ENCODE measurements at places on chromosomes 6 and 20.

- DNase-seq = no peak
Observed at GRCh38 chr6:8674126-8674525, 238.8 kb upstream of the SLC35B3 start.

DNA sequence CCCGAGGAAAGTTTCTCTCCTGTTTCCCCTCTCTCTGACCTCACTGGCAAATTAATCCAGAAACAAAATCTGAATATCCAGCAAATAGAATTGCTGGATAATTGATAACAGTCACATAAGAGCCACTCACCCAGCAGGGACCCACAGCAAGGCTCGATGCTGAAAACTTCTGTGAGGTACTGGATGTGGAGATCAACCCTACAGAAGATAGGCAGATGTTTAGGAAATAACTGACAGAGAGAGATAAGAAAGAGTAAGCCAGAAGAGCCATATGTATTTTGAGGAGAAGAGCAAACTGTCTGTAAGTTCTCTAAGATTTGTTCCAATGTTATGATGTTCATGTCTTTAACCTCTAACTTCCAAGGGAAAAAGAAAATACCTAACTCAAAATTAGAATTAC lies 59.7 kb downstream of the PKHD1 start:
- DNase-seq = no peak

DNA sequence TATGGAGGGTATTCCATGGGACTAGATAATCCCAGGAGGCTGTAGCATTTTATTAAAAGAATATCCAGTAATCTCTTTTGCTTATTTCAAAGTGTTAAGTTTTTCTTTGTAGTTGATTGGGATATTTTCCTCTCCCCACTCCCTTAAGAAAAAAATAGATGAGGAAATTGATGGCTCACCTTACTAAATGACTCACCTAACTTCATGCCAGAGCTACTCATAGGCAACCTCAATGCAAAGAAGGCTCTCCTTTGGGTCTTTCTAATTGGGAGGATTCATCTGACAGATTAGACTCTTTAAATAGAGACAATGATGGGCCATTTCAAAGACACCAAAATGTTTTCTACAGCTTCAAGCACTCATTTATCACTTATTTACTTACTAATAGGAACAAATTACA lies 528.5 kb upstream of the BTBD3 start:
- DNase-seq = no peak

GRCh38 chr20:51434580-51435247 lies 107.8 kb downstream of the NFATC2 start:
- DNase-seq = no peak

GRCh38 chr20:48047447-48047846 lies 262.2 kb upstream of the SULF2 start:
- DNase-seq = no peak

- no peak for DNase-seq
Observed at GRCh38 chr6:28922004-28922820, 1.6 kb downstream of the TRIM27 start.

GRCh38 chr6:151093706-151094105 lies 146.1 kb upstream of the AKAP12 start:
- no peak for DNase-seq
